ENCODE measurements at places on chromosomes 2 and 18. TPM values are rescaled to one million over a fixed set of nuclear protein-coding genes. Genes with fewer than 3 reads are reported as not detected.

GKN2 gene
- total RNA-seq = not detected

ABCG8 gene
- under 0.01 TPM for total RNA-seq

DNA sequence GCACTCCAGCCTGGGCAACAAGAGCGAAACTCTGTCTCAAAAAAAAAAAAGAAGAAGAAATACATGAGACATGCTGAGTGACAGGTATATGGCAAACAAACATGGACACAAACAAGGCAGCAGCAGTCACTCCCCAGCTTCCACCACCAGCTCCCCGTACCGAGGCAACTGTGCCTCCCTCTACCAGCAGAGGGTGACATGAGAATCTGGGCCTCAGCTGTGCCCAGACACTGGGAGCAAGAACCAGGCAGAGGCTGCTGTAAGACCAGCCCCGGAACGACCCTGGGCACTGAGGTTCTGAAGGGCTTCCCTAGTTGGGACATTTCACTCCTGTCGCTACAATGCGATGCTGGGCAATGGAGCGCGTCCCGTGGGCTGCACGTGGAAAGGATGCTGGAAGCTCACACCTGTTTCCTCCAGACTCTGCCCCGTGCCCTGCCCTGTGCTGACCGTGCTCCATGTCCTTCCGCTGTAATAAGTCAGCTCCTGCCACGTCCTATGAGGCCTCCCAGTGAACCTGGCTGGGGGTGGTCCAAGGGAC lies 37.1 kb downstream of the BOK start:
- no peak for DNase-seq

DNA sequence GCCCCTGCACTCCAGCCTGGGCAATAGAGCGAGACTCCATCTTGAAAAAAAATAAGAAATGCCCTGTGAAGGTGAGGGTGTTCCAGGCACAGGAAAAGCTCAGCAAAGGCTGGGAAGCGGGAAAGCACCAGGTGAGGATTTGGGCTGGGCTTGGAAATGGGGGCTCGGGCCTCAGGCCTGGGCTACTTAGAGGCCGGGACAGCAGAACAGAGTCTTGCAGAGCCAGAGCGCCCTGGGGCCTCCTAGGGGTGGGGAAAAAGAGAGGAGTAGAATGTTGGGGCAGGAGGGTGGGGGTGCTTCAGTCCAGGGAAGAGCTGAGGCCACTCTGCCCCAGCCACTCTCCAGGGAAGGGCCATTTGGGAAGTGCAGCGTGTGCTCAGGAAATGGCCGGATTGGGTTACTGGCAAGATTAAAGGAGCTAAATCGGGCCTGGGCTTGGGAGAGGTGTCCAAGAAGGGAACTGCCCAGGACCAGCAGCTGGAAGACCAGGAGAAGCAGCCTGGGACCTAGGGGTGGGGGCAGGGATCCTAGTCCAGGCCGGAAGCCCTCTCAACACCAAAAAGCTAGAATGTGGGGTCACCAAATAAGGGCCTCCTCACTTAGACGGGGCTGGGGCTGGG lies 13.8 kb upstream of the DES start:
- no peak for DNase-seq

DNA sequence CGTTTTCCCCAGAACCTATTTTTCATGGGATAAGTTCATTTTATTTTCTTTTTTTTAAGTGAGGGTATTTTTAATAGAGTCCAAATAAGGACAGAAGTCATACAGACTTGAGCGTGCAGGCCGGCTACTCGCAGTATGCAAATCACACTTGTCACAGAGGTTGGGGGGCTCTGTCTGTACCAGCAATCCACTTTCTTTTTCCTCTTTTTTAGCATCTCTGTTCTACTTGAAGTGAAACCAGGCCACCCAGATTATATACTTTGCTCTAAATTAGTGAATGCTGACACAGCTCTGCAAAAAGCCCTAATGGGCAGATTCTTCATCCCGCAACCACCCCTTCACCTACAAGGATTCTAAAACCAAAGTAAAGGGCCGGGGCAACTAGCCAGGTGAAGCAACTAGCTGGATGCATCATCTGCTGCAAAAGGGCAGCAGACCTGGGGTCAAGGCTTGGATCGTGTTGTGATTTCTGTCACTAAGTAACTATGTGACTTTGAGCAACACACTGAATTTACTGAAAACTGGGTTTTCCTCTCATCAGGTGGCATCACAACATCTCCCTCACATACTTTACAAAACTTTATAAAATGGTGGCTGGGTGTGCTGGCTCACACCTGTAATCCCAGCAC lies 18.4 kb downstream of the KDSR start:
- no peak for DNase-seq

GRCh38 chr2:237540823-237541222 lies 25.6 kb upstream of the PRLH start:
- DNase-seq = peak; percentile 23

DNA sequence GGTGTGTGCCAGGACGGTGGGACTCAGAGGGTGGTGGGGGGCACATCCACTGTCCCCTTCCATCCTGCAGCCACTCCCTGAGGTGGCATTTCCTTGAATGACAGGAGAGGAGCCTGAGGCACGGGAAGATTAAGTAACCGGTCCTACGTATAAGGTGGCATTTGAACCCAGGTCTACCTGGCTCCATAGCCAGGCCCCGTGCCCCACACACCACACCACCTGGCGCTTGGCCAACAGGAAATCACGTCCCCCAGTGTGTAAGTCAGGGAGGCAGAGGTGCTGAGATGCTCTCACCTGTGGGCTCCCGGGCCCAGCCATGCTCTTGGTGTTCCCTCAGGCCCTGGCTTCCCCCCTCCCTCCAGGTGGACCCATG lies 53.7 kb downstream of the HPCAL1 start:
- DNase-seq = no peak

GRCh38 chr2:238427435-238428162 lies 872 bp downstream of the ASB1 start:
- DNase-seq = no peak

GRCh38 chr2:189348369-189348768 lies 92.9 kb upstream of the WDR75 start:
- DNase-seq = no peak

GRCh38 chr2:181174611-181175580 lies 194.5 kb downstream of the UBE2E3 start:
- peak; percentile 69 for DNase-seq

DNA sequence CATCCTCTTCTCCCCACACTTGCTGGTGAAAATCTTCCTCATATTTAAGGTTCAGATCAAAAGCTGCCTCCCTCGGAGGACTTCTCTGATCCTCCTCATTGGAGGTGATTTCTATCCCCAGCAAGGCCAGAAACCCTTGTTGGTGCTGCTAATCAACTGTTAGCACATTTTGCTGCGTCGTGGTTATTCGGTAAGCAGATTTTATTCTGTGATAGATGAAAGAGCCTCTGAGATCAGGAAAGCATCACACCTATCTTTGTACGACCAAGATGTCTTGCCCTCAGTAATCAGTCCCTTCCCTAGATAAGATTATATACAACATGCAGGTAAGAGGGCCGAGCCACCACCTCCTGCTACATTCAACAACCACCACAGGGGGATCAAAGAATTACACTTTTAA lies 40.1 kb downstream of the DDX18 start:
- DNase-seq = no peak

STARD6 gene
- not detected for total RNA-seq

DSG2 gene
- 23.3 TPM for total RNA-seq

DNA sequence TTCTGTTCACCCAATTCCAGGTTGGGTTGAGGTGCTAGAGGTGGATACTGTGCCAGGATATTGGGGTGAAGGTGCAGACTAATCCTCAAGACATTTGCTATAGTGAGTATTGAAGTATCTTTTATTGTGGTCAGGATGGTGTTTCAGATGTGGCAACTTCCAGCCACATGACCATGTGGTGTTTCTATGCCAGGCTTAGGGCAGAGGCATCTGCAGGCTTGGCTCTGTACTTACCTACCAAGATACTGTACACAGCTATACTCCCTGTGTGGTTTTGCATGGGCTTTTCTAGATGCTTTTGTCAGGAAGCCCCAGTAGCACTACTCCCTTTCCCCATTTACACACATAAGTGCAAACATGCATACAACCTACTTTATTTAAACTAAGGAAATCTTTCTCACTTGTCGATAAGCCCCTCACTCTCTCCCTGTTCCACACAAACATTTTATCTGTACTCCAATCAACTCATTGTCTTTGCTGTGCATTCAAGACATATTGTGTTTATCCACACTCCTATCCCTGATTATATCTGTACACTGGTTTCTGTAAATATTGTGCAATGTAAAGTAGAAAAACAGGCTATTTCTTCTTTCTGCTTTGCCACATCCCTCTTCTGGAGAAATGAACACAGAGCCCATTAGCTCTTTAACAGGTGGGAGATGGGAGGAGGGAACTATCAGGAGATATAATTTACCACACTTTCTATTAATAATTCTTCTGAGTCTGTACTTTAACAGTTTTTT lies 12.3 kb downstream of the ARL6IP6 start:
- no peak for DNase-seq

DNA sequence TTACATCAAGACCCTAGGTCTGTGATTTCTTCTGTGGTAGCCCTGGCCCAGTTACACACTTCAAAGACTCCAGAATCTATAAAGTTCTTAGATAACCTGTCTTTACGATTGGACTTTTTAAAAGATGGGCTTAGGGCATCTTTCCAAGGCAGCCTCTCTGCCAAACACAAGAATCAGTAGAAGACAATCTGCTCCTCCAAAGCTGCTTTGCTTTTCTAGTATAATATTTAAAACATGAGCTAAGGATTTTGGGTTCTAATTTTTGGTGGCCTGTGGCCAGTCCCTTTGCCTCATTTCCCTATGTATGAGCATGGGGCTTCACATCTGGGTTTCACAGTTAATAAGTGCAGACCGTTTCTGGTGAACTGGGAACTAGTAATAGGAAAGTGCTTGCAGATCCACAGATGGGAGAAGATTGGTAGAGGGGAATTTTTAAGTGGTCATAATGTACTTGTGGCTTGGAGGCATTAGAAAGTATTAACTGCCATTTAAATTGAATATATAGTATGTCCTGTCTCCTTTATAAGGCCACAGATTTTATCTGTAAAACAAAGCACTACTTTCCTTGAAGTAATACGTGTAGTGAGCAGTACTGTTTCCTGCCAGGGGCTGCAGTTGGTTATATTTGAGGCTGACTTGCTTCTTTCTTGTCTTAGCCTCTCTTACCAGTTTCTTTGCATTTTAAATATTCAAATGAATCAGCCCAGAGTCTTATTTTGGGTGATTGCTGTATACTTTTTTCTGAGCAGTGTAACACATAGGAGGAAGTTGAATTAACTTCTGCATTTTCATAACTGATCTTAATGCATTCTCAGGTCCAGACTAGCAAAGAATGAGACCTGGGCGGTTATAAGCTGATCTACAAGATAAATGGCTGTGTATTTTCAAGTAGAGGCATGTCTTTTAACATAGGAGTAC lies 1.5 kb downstream of the ARPC2 start:
- DNase-seq = peak; percentile 12

DNA sequence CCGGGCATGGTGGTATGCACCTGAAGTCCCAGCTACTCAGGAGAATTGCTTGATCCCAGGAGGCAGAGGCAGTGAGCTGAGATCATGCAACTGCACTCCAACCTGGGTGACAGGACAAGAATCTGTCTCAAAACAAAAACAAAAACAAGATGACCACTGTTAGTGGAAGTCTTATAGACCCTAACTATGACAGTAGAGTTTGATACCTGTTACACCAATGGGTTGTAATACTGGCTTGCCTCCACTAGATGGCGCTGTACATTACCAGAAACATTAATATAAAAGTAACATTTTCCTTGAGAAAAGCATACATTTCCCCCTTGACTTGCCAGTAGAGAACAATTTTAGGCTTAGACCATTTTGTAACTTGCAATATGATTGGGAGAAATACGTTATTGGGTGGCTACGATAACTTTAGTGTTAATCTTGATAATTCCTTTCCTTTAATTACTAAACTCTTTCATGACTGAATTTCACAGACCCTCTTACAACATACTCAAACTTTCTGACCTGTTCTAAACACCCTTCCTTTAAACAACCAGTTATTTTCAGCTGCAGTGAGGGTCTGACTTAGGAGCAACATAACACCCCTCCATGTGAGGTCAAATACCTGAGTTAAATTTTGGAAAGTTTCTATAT lies 19.5 kb downstream of the SLC25A52 start:
- peak; percentile 17 for DNase-seq

- no peak for DNase-seq
Observed at GRCh38 chr2:108946442-108946841, 42.6 kb downstream of the EDAR start.

R3HDM1 gene
- 16.2 TPM for total RNA-seq
